ENCODE measurements at places on chromosomes 5 and 9.

GRCh38 chr9:78958892-78959291 lies 612.9 kb upstream of the TLE4 start:
- no peak for DNase-seq

DNA sequence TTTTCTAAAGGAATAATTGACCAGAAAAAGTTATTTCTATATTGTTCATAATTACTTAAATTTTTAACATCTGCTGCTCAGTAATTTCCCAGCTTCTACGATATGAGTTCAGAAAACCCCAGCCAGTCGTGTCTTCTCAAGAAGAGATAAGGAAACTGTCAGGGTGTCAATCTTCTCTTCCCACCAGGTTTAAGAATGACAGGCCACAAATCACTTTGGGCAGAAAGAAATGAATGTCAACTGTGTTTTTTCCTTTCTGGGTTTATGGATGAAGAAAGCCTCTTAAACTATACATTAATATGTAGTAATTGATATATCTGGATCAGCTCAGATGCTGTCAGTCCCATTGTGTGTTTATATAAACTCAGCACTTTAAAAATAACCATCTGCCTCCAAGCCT lies 453.2 kb upstream of the NUDT12 start:
- no peak for DNase-seq

DNA sequence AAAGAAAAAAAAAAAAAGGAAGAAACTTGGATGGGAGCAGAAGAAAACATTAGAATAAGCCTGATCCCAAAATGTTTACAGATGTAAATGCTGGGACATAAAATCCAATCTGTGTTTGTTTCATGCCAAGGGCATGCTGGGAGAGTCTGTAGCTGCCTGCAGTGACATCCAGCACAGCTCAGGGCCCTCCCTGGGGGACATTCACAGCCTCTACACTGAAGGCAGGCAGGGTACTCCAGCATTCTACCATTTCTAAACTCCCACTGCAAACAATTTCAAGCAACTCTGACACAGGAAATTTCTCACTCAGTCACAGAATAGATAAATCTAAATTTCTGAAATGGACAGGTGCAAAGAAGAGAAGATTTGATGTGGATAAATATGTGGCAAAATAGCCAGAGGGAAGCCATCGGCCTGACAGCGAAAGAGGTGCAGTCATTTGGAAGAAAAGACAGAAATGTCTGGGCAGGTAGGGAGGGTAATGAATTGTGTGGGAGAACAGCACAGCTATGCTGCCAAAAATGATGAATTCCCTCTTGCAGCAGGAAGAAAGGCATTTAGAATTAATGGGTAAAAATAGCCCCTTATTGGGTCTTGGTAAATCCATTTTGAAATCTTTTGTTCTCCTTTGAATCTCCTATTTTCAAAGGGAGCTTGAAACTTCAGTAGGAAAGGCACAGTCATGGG lies 199.4 kb downstream of the MED10 start:
- DNase-seq, result no peak

DNA sequence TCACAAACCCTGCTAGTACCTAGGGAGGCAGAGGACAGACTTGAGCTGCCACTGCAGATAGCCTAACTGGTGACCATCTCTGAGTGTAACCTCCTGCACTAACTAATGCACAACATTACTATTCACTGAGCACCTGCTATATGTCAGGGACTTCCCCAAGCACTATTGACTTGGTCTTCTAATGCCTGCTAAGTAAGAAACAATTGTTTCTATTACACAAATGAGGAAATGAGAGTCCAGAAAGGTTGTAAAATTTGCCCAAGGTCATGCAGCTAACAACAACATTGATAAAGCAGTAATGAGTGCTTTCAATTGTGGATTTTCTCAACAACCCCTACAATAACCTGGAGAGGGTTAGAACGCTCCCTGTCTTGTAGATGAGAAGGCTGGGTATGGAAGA lies 183.7 kb downstream of the ZNF462 start:
- DNase-seq, result no peak

GRCh38 chr9:32644698-32645097 lies 9.2 kb upstream of the TAF1L start:
- no peak for DNase-seq

GRCh38 chr5:100600298-100600994 lies 65.3 kb downstream of the FAM174A start:
- no peak for DNase-seq

DNA sequence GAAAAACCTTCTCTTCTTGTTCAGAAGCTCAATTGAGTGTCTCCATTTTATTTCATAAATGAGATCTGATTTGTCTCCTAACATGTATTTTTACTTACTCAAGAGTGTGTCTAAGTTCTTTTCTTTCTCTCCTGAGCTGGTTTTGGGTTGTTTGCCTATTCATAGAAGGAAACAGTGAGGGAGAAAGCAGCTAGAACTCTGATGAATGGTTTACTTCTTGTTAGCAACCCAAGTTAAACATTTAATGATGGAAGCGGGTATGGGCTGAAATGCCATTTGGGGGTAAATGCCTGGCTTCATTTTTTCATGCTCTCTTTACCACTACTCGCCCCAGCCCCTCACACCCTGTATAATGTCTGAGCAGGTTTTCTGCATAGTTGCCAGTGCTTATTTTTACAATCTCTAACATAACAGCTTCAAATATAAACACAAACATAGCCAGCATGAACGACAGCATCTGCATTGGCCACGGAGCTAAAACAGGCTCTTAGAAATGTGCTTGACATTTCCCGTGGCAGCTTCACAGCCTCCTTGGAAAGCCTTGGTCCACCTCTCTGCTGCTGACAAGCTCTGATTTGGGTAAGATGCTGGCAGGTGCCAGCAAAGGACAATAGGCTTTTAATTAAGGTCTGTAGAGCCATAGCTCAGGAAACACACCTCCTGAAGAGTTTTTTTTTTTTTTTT lies 321.1 kb downstream of the ARHGEF28 start:
- DNase-seq, result no peak

- DNase-seq, result no peak
These were observed 161.5 kb downstream of the HSD17B3 start for GRCh38 chr9:96140296-96141127.

- DNase-seq, result no peak
These were observed 113.8 kb downstream of the ALDH1A1 start for GRCh38 chr9:72839085-72839484.

DNA sequence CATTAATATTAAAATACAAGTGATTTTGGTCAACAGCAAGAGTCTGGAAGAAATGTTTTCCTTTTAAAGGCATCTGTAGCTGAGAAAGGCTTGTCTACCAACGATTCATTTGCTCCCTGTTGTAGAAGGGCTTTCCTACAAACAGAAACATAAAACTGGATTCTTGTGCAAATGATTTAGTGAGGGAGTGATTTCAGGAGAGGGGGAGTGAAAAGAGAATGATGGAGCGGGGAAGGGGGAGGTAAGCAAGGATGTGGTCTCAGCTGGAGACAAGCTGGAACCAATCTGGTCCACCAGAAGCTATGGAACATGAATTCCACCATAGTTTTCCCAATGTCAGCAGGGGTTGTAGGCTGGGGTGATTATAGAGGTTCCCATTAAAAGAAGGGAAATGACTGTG lies 196.3 kb downstream of the FBXO4 start:
- no peak for DNase-seq

GRCh38 chr5:37417347-37417746 lies 38.2 kb downstream of the WDR70 start:
- DNase-seq, result no peak

DNA sequence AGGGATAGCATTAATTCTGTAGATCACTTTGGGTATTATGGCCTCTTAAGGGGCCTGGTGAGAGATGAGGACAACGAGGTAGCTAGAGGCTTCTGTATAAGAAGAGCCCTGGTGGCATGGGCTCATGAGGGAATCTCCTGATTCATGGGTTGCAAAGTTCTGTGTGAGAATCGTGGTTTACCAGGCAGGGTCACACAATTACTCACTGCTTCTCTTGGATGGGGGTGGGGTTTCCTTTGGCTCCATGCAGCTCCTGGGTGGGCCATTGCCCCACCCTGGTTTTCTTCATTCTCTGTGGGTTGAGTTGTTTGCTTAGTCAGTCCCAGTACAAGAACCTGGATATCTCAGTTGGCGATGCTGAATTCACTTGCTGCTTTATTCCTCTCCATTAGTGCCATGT lies 30.9 kb upstream of the TNFSF15 start:
- DNase-seq, result no peak

- no peak for DNase-seq
These were observed 19.8 kb downstream of the FAXDC2 start for GRCh38 chr5:154830596-154830995.

DNA sequence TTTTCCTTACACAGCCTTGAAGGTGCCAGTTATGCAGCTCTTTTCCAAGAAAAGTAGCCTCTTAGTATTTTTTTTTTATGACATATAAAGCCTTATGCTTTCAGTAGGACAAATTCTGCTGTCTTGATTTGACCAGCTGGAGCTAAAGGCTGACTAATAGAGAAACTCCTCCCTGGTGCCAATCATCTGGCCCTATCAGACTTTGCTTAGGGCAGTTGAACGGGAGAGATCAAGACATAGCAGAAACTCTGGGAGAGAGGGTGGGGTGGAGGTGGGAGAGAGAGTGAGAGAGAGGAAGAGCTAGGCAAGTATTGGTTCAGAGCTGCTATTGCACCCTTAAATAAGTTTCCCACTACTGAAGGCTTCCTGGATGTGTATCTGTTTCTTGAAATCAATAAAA lies 100.2 kb downstream of the SEC61B start:
- no peak for DNase-seq

- DNase-seq, result no peak
These were observed 192.1 kb downstream of the GOLPH3 start for GRCh38 chr5:31982027-31982426.

- DNase-seq, result no peak
These were observed 689.6 kb upstream of the CDH10 start for GRCh38 chr5:25334350-25334749.

DNA sequence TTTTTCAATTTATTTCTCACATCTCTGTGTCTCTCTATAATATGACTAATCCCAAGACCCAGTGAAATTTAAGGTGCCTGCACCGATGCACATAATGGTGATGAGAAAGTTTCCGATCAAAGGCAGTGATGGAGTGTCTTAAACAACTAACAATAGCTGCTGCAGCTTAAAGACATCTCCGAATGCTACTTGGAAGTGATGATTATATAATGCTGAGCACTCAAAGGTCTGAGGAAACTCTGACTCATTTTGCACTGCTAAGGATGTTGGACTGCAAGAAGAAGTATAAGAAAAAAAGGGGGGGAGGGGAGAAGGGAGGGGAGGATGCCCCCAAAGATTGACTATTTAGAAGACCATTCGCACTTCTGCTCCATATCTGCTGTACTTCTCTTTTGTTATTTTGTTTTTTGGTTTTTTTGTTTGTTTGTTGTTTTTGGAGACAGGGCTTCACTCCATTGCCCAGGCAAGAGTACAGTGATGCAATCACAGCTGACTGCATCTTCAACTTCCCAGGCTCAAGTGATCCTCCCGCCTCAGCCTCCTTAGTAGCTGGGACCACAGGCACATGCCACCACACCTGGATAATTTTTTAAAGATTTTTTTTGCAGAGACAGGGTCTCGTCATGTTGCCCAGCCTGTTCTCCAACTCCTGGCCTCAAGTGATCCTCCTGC lies 192.2 kb downstream of the HSD17B3 start:
- DNase-seq, result no peak

- no peak for DNase-seq
These were observed 4.2 kb downstream of the BARX1 start for GRCh38 chr9:93950619-93951601.

GRCh38 chr9:130264414-130265350 lies 878 bp upstream of the HMCN2 start:
- DNase-seq, result no peak

DNA sequence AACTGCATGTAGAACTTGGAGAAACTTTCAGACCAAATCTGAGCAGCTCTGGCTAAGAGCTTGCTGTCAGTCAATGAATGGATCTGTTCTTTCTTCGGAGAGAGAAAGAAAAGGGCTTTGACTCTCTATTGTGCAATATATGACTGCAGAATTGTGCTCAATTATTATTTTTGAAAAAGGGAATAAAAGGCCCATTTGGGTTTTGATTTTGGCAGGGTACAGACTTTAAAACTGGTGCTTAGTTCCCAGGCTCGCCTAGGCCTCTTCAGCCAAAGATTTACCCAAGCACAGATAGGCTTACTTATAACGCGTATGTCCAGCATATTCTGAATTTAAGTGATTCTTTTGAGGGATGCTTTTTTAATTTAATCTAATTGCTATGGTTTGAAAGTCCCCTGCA lies 59.3 kb downstream of the RETREG1 start:
- no peak for DNase-seq

GRCh38 chr5:6873359-6873758 lies 160.1 kb downstream of the TENT4A start:
- no peak for DNase-seq

- DNase-seq, result peak; percentile 41
These were observed 50.6 kb downstream of the SIL1 start for GRCh38 chr5:139147483-139148087.

GRCh38 chr9:105046907-105047741 lies 119.2 kb upstream of the ABCA1 start:
- DNase-seq, result no peak

- no peak for DNase-seq
These were observed 90.1 kb downstream of the LMNB1 start for GRCh38 chr5:126866851-126867636.
